CD4-positive, alpha-beta T cell treated with Interleukin-17A for 1 hour (primary cell): ENCODE measurements at places on chromosomes 12 and 14.

GRCh38 chr12:100557357-100557756 is 16.1 kb upstream of the GAS2L3 start:
- no peak for DNase-seq

DNA sequence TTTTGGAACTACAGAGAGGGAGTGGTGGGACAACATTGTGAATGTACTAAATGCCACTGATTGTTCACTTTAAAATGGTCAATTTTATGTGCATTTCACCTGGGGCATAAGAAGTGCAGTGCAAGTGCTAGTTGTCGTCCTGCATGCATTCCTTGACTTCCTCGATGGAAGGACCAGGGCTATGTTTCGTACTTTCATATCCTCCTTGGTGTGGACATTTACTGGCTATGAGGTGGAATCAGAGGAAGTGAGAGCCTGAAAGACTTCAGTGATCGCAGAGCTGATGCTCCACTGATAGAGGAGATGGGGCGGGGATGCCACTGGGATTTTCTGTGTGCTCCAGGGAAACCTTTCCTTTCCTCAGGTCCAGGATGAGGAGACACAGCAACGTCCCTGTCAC is 54.1 kb upstream of the DDX11 start:
- no peak for DNase-seq

GRCh38 chr12:95623554-95624170 is 72.4 kb upstream of the USP44 start:
- peak; percentile 19 for DNase-seq

DNA sequence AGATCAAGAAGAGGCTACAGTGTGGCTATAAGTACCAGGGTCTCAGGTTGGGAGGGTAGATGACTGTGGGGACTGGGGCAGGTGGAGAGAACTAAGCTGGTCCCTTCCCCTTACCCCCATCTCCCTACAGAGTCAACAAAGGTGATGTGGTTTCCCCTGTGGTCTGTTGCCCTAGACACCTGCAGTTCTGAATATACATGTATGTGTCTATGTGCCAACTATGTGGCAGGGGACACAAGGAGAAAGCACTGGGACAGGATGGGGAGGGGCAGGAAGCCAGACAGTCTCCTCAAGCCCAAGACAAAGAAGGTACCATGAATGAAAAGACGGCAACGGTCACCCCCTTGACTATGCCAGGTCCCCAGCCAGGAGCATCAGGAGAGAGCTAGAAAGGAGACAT is 4.5 kb upstream of the HDAC7 start:
- peak; percentile 74 for DNase-seq

DNA sequence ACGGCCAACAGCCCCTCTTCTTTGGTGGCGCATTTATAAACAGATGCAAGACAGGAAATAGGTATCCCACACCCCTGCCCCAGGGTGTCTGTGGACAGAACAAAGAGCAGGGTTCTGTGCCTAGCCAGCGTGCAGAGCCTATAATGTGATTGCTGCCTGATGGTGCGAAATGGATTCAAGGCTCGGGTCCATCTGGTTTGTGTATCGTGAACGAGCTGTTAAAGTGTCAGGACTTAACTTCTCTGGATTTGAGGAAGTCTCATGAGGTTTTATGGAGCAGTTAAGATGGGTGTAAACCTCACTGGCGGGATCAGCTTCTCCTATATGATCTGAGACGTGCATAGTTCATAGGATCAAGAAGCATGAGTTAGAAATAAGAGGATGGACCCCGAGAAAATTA is 388.7 kb upstream of the TBX3 start:
- DNase-seq, result no peak

DNA sequence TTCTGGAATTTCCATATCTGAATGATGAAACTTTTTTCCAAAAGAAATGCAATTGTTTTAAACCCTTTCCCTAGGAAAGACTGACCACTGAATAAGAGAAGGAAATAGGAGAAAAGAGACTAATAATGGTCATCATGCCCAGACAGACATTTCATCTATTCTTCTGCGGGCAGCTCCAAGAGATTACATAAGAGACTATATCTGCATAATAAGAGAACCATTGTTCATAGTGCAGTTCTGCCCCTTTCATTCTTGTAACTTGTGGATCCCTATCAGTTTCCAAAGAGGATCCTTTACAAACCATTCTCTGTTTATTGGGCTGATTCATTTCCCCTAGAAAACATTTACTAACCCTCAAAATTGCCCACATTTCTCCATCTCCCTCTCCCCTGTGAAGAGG is 197.8 kb downstream of the FSCB start:
- DNase-seq, result no peak

DNA sequence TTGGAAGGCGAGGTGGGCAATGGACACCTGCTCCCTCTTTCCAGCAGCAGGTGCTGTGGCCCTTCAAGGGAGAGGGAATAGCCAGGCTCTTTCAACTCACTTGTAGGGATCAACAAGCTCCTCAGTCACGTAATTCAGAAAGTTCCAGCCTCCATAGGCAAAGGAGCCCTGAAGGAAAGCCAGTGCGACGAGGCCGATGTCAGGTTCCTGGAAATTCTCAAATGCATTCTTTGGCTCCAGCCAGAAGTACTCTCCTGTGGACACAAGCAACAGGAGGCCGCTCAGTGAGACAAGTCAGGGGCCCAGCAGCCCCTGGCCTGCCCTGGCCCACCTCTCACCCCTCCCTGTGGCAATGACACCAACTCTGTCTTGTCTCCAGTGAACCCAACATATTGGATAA is 21.3 kb upstream of the CEBPE start:
- no peak for DNase-seq

- DNase-seq, result no peak
These were observed 45.0 kb upstream of the KRR1 start for GRCh38 chr12:75556311-75556899.

- no peak for DNase-seq
These were observed 152.9 kb downstream of the ZFP36L1 start for GRCh38 chr14:68639758-68640574.

- DNase-seq, result no peak
These were observed 198.0 kb downstream of the CACNA1C start for GRCh38 chr12:2250797-2251196.

GRCh38 chr14:103898711-103899110 is 29.5 kb upstream of the TDRD9 start:
- DNase-seq, result no peak
